ENCODE measurements at places on chromosomes 2 and 18.

DNA sequence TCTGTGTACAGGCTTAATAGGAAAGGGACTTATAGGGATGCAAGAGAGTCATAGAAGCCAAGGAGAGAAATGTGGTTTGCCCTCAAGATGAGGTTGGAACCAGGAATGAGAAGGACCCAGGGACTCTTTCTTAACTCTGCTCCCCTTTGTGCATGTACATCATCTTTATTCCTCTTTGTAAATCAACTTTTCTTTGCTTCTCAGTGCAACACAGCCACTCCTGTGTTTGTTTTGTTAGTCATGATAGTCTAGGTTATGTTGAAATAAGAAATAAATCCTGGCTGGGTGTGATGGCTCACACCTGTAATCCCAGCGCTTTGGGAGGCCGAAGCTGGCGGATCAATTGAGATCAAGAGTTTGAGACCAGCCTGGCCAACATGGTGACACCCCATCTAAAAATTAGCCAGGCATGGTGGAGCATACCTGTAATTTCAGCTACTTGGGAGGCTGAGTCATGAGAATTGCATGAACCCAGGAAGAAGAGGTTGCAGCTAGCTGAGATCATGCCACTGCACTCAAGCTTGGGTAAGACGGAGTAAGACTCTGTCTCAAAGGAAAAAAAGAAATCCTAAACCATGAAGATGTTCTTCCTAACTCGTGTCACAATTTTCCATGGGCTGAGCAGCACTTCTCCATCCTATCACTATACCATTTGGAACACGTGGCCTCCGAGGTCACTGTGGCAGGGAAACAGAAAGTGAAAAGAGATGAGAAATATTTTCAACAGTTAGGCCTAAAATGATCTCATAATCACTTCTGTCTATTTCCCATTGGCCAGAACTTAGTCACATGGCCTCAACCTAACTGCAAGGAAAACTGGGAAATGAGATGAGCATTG, 73.0 kb upstream of the TMEM17 start:
- no peak for DNase-seq

DNA sequence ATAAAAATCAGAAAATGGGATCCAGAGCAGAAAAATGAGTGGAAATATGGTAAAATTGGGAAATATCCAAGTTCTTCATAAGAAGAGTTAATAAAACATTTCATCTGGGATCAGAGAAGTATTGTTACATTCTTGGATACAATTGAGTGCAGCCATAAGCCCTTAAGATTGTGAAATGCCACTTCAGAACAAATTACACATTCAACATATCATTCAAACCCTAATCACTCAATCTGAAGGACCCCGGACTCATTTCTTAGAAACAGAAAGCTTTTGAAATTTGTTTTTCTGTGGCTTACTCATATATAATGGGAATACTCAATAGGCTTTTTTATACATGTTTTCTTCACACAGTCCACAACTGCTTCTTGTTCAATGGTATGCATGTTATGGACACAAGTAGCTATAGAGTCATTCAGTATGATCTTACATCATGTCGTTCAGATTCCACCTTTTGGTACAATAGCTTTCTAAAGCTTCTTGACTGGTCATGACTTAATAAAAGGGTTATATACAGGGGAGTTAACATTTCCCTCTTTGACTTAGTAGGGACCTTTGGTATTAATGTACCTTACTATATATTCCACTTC, 39.9 kb downstream of the SCN7A start:
- DNase-seq, result no peak

DNA sequence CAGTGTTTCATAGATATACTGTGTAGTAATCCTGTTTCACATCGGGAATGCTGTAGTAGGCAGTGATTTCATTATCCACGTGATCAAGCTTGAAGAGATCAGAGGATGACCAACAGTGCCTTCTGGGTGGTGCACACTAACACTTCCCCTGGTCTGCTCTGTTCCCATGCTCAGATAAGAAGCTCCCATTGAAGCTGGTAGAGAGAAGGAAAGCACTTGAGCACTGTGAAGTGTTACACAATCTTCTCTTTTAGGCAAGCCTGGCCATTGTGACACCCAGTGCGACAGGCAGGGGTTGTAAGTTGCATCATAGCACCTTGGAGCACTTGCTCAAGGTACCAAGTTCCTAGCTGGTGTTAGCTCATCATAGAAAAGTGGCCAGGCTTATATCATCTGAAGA, 30.6 kb upstream of the GPD2 start:
- DNase-seq, result no peak

DNA sequence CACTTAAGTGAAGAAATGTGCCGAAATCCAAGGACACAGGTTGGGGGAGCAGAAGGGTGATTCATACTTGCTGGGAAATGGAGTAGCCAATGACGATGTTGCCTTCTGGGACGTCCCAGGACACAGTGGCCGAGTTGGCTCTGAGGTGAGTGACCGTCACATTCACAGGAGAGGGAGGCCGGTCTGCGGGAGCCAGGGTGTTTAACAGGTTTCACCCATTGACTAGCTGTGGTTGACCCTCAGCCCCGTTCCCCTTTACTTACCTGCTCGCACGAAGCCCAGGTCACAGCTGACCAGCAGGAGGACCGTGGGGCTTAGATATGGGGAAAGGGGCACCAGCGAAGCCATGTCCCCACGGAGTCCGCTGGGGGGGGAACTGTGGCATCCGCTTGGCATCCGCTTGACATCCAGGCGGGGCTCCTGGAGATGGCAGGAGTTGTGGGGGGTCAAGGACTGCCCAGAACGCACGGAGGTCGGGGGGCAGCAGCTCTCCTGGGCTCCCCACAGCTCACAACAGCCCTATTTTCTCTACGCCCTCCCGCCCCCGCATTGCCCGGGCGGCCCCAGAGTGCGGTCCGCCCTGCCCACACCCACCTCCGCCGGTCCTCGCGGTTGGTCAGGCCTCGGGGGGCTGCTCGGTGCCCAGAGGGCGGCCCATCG, 586 bp downstream of the FNDC4 start:
- DNase-seq, result no peak

Data from glomerular endothelial cell (primary cell).